Breast epithelium (tissue), 4 donors: ENCODE measurements at places on chromosomes 5 and 9.

GRCh38 chr5:41763081-41763480 is 107.1 kb downstream of the OXCT1 start:
- DNase-seq, result no peak

DNA sequence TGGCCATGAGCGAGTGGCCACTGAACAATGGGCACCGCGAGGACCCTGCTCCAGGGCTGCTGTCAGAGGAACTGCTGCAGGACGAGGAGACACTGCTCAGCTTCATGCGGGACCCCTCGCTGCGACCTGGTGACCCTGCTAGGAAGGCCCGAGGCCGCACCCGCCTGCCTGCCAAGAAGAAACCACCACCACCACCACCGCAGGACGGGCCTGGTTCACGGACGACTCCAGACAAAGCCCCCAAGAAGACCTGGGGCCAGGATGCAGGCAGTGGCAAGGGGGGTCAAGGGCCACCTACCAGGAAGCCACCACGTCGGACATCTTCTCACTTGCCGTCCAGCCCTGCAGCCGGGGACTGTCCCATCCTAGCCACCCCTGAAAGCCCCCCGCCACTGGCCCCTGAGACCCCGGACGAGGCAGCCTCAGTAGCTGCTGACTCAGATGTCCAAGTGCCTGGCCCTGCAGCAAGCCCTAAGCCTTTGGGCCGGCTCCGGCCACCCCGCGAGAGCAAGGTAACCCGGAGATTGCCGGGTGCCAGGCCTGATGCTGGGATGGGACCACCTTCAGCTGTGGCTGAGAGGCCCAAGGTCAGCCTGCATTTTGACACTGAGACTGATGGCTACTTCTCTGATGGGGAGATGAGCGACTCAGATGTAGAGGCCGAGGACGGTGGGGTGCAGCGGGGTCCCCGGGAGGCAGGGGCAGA is 53.3 kb downstream of the JADE2 start:
- no peak for DNase-seq

- no peak for DNase-seq
These were observed 9.0 kb downstream of the FOCAD start for GRCh38 chr9:20693068-20693467.

DNA sequence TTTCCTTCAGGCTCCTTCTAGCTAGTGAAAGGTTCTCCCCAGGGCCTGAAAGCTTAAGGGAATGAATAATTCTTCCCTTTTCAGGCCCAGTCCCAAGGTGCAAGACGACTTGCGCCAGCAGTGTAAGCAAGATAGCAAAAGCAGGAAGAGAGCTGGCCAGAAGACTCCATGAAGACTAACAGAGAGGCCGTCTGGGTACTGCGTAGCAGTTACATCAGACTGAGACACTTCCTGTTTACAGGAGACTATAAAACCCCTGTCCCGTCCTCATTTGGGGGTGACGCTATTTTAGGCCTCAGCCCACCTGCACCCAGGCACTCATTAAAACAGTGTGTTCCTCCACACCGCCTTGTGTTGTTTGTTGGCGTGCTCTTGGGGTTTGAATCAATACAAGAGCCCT is 90.7 kb upstream of the MOCS2 start:
- DNase-seq, result no peak

DNA sequence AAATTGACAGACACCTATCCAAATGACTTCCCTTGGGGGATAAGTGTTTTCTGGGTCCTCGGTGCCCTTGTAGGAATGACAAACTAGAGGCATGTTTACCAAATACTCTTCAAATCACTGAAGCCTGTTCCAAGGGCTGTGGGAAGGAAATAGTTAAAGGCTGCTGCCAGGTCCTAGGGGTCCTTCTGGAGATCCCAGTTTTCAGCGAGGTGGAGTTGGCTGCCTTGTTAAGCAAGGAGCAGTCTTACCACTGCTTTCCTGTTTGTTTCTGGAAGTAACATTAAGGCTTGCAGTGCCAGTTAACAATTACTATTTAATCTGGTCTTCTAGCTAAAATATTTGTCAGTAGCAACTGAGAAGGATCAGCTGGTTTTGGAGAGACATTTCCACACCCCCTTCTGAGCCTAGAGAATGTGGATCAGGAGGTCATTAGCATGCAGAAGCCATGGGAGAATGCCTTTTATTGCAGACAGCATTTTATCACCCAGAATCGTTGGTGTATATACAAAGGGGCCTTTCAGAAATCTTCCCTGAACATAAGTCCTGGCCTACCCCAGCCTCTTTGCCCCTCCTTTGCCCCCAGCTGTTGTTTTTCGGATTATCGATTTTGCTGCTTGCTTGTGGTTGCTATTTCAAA is 238.8 kb downstream of the DMAC1 start:
- DNase-seq, result no peak
